ENCODE measurements at places on chromosomes 5 and 9.

DNA sequence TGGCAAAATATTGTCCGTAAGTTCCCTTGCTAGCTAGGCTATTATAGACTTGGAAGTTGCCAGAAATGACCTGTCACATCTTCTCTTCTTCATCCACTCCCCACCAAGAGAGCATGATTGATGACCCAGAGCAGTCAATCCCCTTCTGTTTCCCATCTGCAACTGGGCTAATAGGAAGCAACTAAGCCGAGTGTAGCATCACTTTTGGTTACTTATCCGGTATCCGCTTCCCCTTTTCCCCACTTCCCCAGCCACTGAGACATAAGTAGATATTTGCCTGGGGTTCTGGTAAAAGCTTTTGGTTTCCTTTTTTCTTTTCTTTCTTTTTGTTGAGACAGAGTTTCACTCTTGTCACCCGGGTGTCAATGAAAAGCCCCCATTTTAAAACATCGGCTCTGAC is 29.4 kb upstream of the LIFR start:
- DNase-seq, result no peak

DNA sequence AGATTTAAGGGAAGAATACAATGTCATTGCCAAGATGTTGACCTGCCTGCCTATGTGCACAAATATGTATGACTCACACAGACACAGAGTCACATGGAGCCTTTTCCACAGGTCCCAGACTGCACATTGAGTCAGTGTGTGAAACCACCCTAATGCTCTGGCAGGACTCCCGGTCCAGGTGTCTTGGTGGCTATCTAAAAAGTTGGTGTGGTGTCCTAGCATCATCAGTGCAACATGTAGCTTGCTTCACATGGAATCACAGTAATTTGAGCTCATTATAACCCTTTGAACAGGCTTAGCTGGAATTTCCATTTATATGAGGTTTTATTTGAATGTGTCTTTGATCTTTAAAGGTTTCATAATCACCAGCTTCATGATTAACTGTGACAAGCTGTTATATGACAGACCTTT is 10.7 kb downstream of the IFNA5 start:
- no peak for DNase-seq

DNA sequence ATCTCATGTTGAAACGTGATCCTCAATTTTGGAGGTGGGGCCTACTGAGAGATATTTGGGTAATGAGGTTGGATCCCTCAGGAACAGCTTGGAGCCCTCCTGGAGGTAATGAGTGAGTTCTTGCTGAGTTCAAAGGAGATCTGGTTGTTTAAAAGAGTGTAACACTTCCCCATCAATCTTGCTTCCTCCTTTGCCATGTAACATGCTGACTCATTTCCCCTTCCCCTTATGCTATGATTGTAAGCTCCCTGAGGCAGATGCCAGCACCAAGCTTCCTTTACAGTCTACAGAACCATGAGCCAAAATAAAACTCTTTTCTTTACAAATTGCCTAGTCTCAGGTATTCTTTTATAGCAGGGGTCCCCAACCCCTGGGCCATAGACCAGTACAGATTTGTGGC is 352.3 kb downstream of the SLCO4C1 start:
- DNase-seq, result no peak

GRCh38 chr9:94623253-94623652 is 16.1 kb downstream of the FBP1 start:
- peak; percentile 66 for DNase-seq

DNA sequence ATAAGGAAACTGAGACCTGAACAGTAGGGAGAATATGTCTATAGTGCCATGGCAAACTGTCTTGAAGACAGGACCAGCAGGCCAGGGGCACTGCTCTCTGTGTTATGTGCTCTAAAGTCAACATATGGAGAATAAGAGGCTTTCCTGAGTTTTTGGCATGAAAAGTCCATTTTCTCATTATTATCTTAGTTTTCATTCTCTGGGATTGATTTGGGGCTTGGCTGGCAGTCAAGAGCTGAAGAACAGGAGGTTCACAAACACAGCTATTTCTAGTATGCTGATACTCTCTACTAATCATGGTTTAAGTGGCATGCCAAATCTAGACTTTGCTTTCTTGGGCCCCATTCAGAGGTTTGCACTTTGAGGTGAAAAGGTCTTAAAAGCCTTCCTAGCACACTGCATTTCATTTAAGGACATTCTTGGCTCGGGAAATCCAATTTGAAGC is 404.4 kb downstream of the ZNF608 start:
- DNase-seq, result no peak

GRCh38 chr5:72020161-72020983 is 86.9 kb upstream of the MAP1B start:
- DNase-seq, result no peak

- DNase-seq, result no peak
These were observed 239.4 kb upstream of the FBXL7 start for GRCh38 chr5:15260356-15261268.

DNA sequence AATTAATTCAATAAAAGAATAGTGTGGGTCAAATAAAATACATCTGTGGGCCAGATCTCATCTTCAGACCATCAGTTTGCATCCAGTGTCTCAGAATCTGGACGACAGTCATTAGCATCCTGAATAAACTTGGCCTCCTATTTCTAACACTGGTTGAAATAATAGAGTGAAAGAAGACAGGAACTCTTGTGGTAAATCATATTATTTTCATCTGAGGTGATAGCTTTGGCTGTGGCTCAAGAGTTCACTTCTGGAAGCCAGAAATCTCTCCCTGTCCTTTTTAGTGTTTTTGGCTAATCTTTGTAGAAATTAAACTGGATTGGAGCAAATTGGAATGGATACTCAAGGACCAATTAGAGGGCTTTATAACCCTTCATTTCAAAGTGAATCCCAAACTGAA is 63.4 kb upstream of the HMHB1 start:
- DNase-seq, result no peak

GRCh38 chr9:105254226-105254625 is 9.8 kb downstream of the SLC44A1 start:
- no peak for DNase-seq

- no peak for DNase-seq
These were observed 171.7 kb downstream of the ATPSCKMT start for GRCh38 chr5:10077791-10078545.

DNA sequence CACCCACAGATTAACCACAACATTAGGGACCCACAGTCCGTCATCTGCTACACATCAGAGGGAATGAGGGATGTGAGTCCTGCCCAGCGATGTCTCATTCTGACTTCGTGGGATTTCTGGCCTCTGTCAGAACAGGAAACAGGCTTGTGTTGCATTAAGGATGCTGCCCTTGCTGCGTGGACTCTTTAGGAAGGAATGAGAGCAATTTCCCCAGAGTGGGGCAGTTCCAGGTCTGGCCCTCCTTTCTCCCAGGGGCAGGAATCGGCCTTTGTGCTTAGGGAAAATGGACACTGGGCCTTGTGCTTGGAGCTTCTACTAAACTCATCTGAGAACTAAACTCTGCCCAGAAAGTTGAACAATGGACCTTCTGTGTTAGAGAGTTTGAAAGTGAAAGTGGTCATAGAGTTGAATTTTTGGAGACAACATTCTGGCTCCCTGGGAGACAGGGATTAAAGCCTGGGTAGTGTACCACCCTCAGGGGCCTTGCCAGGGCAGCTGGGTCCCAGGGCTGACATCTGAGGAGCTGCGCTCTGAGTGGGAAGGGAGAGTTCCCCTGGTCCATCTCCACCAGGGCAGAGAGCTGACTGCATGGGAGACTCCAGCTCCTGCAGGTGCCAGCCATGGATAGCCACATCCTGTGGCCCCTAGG is 37.8 kb upstream of the S1PR3 start:
- no peak for DNase-seq

DNA sequence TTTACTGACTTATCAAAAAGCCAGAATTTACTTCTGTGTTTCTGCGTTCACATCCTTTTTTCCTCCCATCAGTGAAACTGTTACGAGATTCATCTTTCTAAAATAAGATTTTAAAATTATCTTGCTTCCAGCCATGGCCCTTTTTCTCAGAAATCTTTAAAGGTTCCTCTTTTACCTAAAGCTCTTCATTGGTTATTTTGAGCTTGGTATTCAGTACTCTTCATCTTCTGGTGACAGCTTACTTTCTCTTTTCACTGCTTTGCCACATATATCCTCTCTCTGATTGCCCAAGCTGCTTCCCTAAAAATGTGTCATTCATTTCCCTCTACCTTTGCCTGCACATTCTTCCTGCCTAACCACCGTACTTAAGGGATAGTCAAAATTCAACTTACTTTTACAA is 32.3 kb downstream of the TGFBR1 start:
- DNase-seq, result no peak

GRCh38 chr9:16521868-16522411 is 348.5 kb downstream of the BNC2 start:
- DNase-seq, result no peak

DNA sequence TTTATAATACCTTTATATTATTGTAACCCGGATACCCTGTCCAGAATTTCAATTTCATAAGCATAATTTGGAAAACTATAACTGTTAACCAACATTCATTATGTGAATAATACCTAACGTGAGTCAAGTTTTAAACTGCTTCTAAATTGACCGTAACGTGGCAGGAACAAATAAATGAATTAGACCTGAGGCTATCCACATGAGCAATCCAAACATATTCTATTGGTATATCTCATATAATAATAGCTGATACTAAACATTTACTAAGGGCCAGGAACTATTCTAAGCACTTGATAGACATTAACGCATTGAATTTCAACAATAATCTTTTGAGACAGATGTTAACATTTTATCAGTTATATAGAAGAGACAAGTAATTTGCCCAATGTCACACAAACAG is 276.4 kb downstream of the MEF2C start:
- DNase-seq, result no peak

- DNase-seq, result no peak
These were observed 216.7 kb downstream of the NFIB start for GRCh38 chr9:14097215-14097614.

DNA sequence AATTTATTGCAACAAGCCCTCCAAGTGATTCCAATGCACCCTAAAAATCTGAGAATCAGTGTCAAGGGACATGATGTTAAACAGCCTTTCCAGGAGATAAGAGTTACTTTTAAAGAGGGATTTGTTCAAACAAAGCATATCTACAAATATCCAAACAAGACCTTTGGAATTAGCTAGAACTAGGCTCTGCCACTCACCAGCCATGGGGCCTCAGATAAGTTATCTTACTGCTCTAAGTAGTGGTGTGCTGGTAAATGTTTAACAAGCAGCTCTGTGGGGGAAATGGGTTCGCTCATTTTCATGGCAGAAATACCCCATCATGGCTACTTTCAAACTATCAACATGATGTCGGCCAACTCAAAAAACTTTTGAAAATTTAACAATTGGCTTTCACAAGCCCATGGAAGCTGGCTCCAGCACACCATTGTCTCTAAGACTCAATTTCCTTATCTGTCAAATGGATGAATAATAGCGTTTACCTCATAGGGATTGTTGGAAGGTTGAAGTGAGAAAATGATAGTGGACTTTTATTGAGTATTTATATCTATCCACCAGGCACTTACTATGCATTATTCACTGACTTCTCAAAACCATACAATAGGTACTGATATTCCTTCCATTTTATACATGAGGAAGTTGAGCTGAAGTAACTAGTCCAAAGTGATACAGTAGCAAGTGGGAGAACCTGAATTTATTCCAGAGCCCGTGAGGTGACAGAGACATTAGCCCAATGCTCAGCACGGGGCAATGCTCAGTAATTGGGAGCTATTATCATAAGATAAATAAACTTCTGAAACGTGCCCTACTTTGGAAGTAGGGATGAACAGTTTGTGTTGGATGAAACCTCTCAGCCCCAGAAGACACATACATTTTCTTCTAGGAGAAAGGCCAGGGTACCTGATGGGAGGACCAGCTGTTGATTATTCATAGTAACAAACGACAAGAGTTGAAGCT is 43.2 kb downstream of the SH3RF2 start:
- no peak for DNase-seq

- no peak for DNase-seq
These were observed 39.9 kb downstream of the MOCS2 start for GRCh38 chr5:53069626-53070025.

GRCh38 chr5:40478766-40479165 is 200.9 kb upstream of the PTGER4 start:
- no peak for DNase-seq

DNA sequence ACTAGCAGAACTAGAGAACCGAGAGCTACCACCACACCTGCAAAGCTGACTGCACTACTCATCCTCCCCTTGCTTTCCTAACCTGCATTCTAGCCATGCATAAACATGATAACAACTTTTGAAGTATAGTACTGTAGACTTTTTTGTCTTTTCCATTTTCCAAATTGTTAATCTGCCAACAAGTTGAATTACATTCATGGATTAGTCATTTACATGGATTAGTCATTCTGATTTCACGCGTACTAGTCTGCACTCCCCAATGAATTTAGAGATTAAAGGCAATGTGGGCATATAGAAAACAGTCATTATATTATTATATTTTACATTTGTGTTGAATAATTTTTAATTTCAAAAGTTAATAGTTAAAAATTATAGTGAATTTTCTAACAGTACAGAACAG is 81.4 kb downstream of the EDIL3 start:
- no peak for DNase-seq

DNA sequence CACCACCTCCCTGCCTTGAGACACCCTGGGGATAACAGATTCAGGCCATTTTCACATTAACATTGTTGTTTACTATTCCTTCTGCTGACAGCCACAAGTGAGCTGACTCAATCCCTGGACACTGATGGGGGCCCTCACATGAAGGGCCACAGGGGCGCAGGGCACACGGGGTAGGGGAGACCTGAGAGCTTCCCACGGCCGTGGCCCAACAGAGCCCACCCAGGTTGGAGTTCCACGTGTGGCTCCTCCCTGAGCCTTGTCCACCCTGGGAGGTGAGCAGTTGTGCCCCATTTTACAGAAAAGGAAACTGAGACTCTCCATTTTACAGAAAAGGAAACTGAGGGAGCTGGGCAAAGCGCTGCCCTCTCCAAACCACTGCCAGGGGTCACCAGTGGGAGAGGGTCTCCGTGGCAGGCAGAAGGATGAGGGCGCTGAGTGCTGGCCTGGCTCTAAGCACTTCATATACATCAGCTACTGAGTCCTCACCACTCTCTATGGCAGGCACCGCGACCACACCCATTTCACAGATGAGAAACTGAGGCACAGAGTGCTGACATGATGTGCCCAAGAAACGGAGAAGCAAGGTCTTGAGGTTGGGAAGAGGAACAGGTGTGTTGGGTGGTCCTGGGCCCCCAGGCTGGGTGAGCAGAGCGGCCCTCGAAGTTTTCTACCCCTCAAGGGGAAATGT is 2.3 kb downstream of the NINJ1 start:
- no peak for DNase-seq

DNA sequence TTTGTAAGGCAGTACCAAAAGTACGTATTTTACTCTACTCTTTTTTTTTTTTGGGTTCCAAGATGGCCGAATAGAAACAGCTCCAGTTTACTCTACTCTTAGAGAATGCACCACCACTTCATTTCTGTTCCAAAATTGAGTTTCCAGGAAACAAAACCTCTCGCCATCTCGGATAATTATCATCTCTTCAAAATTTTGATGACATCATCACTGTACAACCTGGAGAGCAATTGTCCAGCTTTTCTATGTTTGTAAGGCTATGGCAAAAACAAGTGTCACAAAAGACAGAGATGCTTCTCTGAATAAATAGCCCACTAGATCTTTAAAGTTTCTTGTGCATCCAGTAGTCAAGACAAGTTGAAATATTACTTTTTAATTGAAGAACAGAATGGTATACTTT is 1631.9 kb upstream of the CDH6 start:
- DNase-seq, result no peak

Measured in GM12891 (cell line).